Cardiac septum (tissue), 1 donor: ENCODE measurements at places on chromosomes 6 and 20.
A peak's percentile ranks its signal among the peaks of the same experiment; 100 is the strongest.

- DNase-seq: no peak
These were observed 58.9 kb downstream of the RREB1 start for GRCh38 chr6:7166410-7167293.

DNA sequence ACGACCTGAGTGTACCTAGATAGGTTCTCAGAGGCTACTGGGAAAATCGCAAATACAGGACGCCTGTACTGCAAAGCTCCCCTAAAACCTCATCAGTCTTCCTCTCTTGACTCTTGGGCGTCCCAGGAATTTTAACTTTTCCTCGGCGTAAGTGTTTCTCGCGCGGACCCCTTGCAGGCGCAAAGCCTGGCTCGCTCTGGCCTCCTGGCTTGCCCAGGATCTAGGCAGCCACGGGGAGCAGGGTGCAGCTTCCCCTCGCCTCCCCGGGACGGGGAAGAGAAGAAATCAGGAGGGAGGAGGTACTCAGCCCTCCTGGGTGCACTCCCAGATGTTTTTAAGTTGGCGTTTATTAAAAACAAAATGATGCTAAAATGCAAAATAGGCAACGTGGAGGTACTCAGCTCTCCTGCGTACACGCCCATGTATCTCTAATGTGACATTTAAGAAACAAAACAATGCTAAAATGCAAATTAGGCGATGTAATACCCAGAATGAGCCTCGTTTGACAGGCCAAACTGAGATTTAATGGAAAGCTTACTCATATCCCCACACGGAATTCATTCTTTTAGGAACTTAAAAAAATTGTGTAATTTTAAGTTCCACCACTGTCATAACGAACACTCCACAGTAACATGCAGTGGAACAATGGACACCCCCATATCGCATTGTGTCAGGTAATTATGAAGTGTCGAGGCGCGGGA, 1.6 kb upstream of the SOBP start:
- DNase-seq: no peak

DNA sequence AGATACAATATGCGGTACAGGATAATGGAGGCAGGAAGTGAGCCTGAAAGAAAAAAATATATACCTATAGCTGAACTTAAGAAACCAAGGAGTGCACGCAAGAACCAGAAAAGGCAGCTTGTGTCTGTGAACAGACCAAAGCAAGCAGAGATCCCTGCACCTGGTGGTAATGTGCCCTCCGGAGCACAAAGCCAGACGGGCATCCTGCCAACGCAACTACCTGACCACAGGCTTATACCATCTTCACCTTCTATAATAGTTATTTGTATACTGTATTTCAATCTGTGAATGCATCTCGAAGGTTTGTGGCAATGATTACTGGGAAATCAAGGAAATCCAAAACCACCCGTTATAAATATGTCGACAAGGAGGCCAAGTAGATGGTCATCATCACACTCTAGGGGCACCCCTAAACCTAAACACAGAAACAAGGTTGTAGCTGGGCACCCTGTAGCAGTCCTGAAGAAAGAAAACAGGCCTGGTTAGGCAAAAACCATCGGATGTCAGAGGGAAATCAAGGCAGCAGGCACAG, 801 bp downstream of the FBXL4 start:
- DNase-seq: no peak

DNA sequence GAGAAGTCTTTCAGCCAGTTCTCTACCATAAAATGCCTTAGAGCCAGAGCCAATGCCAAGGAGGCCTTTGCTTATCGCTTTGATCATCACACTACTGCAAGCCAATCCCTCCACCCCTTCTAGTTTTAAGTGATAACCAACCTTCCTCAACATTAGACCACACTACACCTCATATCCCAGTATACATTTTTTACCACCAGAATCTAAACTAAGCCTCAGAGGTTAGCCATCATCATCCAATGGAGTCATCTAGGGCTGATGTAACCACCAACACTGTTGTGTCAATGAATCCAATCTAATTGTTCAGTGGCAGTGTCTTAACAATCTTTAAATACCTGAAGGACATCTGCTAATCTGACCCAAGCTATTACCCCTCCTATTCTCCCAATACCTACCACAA, 6.4 kb downstream of the ZUP1 start:
- no peak for DNase-seq

DNA sequence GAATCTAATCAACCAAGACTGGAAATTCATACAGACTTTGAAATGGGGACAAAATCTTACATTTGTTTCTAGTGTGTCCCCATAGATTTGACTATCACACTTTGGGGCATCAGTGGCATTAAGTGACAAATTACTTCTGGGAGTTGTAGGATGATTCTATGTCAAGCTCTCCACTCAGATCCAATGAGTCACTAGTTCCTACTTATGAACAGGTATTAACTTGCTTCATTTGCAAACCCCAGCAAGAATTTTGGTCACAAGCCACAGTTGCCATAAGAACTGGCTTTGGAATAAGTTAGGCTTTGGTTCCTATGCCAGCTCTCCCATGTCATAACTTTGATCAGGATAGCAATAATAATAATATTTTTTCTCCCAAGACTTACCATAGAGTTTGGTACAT, 77.6 kb upstream of the PTPRK start:
- DNase-seq: no peak

DNA sequence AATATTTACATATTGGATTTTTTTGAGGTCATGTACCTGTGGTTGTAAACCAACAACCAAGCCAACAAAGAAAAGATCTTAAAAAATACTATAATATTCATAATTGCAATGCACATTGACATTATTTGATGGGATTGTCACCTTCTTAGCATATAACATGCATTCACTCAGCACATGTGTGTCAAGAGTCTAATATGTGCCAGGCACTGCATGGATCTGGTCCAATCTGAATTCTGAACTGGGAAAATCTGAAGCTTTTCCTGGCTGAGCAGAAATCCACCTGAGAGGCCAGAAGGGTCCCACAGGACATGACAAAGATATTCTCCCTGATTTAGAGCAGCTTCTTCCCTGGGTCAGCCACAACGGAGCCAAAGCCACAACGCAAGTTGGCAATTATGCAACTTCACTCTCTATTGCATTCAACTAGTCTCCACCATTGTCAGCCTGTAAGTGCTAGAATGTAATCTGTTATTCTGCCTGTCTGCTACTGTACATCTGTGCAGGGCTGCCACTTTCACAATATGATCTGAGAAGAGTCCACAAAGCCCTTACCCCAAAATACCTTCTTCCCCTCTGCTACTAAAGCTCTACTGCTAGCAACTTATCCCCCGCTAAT, 17.0 kb upstream of the DDO start:
- no peak for DNase-seq

GRCh38 chr20:61644378-61645076, 392.5 kb downstream of the CDH4 start:
- DNase-seq: no peak

GRCh38 chr6:138434925-138435324, 30.9 kb downstream of the HEBP2 start:
- DNase-seq: no peak

- no peak for DNase-seq
These were observed 587 bp downstream of the PDSS2 start for GRCh38 chr6:107458672-107459282.

GRCh38 chr6:74366634-74367033, 670.6 kb downstream of the CD109 start:
- no peak for DNase-seq

DNA sequence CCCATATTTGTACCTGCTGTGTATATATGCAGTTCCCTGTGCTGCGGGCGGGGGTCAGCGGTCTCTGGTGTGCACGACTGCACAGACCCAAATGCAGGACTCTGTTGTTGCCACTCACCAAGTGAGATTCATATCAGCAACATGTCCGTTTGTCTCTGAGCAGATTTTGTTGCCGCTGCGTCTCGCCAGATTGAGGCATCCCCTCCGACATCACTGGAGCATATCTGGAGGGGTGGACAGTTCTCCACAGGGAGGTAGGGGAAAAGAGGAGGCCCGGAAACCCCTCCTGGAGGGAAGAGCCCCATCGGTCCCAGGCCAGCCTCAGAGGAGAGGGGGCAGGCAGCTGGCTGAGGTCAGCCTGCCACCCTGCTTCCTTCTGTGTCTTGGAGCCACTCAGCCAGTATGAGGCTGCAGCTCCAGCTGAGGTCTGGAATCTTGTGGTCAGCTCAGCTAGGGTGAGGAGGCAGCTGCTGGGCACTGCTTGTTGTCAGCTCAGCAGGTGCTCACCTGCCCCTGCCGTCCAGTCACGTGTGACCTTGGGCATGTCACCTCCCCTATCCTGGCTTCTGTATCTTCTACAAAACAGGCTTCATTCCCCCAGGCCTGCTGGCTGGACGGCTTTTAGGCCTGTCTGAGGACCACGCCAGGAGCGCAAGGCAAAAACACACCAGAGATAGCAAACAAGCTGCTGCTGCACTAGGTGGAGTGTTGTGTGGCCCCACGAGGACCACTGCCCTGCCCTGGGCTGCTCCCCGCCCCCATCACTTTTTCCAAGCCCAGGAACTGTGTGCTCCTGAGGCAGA, 47.1 kb downstream of the HNF4A start:
- peak; percentile 67 for DNase-seq

DNA sequence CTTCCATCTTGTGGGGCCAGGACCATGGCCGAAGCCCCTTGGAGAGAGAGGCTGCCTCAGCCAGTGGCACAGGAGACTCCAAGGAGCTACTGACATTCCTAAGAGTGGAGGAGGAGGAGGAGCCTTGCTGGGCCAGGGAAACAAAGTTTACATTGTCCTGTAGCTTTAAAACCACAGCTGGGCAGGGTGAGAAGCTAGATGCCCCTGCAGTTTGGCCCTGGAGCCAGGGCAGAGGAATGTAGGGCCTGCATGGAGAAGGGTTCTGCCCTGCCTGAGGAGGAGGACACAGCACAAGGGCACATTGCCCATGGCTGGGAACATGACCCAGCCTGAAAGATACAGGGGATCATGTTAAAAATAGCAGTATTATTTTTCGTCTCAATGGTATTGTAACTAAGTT, 37.4 kb downstream of the PLCG1 start:
- peak; percentile 76 for DNase-seq

GRCh38 chr6:72212686-72213085, 326.3 kb downstream of the RIMS1 start:
- DNase-seq: no peak

GRCh38 chr6:53290537-53291510, 57.9 kb downstream of the ELOVL5 start:
- no peak for DNase-seq

DNA sequence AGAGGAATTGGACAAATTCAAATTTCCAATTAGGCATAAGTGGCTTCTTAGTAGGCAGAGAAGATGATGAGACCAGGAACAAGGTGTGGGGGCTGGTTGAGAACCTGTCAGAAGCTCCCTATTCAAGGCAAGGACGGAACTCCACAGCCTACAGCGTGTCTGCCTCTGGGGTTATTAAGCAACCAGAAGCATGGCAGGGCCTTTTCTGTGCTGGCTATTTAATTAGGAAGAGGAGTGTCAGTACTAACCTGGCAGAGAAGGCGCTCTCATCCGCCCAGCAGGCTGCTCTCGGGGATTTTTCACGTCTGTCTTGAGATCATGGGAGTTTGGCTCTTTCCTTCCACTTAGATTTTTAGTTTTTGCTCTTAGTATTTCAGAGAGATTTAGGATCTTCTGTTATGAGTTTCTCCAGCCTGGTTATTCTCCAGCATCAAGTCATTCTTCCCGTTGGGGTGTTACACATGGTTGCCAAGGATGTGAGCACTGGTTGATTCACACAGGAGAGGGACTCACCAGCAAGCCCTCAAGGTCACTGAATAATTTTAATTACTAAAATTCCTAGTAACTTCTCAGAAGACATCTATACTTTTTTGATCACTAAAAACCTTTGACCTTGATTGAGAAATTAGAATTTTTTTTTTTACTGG, 23.9 kb downstream of the ADTRP start:
- no peak for DNase-seq

DNA sequence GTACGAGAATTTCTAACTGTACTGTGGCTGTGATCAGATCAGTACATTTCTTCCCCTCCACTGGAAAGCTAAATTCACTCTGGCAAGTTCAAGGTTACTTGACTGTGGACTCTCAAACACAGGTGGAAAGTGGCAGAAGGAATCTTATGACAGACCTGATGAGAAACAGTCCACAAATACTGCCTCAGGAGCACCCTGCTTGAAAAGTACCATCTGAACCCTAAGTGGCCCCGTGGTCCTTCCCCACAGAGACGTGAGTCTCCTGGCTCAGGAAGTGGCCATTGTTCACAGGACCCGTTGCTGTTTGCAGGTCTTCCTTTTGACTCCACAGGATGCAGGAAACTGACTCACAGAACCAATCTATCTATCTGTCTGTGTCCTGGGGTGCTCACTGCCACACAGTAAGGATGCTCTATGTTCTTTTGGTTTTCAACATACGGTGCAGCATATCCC, 47.5 kb upstream of the NHSL1 start:
- no peak for DNase-seq

GRCh38 chr20:2093159-2093781, 8.4 kb upstream of the STK35 start:
- no peak for DNase-seq

GRCh38 chr6:11756292-11756691, 22.3 kb downstream of the ADTRP start:
- DNase-seq: no peak

DNA sequence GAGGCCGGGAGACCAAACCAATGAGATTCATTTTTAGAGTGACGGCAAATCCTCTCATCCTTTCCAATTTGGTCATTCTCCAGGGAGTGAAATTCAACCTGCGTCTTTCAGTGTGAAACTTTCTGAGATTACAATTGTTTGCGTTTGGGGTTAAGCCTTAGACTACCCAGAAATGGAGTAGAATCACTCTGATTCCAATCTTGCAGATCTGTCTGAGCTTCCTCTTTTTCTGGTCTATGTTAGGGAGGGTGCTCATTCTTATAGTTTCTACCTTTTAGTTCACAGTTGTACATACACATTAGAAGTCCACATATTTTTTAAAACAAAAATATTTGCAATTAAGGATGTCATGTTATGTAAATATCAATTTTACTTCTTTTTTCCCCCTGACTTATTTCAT, 183.0 kb upstream of the PHACTR1 start:
- DNase-seq: no peak

DNA sequence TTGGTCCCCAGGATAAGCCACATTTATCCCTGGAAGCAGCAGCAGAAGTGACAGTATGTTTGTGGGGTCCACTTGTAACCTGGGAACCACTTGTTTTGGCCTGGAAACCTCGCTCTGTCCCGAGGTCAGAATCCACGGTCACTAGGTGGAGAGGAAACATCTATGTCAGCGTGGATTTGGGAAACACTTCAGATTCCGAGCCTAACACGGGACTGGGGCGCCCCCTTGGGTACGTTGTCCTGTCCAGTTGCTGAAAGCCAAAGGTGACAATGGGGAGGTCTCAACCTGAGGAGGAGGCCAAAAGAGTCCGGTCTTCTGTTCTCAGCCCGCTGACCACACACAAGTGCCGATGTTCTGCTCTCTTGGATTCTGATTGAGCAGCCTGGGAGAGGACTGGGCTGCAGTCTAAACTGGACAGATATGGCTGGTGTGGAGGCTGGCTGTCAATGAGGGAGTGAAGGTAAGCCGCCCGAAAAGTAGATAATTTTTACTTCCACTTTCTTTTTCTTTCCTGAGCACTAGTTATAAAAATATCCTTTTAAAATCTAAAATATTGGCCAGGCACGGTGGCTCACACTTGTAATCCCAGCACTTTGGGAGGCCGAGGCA, 4.9 kb upstream of the ZFP57 start:
- no peak for DNase-seq

GRCh38 chr6:148578489-148578814, 168.4 kb upstream of the UST start:
- DNase-seq: no peak
